ENCODE measurements at places on chromosomes 4 and X. TPM values are rescaled to one million over a fixed set of nuclear protein-coding genes. Genes with fewer than 3 reads are reported as not detected.

The HTN3 gene
- not detected for polyA plus RNA-seq

The SMIM10L2A gene
- polyA plus RNA-seq = 6.3 TPM

The BMPR1B gene
- polyA plus RNA-seq = 4.9 TPM

The TEX13C gene
- polyA plus RNA-seq = not detected

The KIAA0232 gene
- 8.7 TPM for polyA plus RNA-seq

The CT45A3 gene
- not detected for polyA plus RNA-seq

The MXRA5 gene
- 51.6 TPM for polyA plus RNA-seq

Data from ovary (tissue), 10 donors.